ENCODE measurements at places on chromosomes 2 and 18.

GRCh38 chr2:59151805-59152204, 910.7 kb upstream of the FANCL start:
- no peak for DNase-seq

DNA sequence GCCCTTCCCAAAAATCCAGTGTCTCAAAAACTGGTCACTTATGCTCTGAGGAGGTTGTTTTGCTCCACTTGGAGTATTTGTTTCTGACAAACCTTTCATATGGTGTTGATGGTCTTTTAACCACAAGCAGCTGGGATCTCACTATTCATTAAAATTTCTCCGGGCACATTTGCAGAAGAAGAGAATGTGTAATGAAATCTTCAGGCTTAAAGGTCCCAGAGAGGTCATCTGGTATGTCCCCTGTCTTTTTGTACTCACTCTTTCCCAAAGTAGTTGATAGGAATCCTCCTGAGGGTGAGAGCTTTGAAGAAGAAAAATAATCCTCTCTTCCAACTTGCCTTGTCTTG, 430.8 kb downstream of the SETBP1 start:
- no peak for DNase-seq

GRCh38 chr18:64337673-64338072, 188.8 kb upstream of the LINC00305 start:
- DNase-seq: no peak

DNA sequence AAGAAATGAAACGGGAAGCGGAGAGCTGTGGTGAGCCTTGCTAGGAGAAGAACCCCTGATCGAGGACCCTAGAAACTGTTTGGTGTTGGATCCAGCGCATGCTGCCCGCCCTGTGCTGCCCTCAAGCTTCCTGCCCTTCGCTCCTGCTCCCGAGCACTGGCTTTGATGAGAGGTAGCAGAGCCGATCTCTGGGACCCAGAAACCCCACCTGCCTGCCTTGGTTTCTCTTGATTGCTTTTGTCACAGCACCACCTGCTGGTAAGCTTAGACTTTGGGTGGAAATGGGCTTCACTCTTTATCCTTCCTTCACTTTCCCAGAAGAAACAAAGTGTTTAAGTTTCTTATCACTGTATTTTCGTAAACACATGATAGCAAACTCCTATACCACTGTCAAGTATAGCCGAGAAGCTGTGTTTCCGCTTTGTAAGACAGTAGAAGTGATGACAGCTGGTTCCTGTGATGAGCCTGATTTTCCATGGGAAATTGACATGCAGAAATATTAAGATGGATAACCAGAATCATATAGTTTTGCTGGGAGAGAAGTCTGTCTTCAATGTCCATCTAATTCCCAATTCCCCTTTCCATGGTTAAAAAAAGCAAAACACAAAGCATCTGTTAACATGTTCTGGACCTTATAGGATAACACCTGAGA, 267.4 kb downstream of the PHLPP1 start:
- DNase-seq: no peak

DNA sequence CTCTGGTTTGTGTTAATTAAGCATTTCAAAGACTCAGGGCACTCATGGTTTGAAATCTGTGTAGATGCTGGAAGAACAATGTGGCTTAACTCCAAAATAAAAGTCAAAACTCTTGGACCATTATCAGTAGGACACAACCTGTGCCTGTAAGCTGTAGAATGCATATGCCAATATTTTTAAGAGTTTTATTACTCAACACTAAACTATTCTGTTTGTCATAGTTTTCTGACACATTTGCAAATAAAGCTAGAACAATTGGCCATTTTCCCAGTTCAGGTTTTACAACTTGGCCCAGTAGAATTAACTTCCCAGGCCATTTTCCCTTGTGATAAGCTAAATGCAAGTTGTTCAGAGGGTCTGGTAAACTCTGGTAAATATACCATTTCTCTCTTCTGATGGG, 713.1 kb downstream of the CBLN2 start:
- DNase-seq: no peak

DNA sequence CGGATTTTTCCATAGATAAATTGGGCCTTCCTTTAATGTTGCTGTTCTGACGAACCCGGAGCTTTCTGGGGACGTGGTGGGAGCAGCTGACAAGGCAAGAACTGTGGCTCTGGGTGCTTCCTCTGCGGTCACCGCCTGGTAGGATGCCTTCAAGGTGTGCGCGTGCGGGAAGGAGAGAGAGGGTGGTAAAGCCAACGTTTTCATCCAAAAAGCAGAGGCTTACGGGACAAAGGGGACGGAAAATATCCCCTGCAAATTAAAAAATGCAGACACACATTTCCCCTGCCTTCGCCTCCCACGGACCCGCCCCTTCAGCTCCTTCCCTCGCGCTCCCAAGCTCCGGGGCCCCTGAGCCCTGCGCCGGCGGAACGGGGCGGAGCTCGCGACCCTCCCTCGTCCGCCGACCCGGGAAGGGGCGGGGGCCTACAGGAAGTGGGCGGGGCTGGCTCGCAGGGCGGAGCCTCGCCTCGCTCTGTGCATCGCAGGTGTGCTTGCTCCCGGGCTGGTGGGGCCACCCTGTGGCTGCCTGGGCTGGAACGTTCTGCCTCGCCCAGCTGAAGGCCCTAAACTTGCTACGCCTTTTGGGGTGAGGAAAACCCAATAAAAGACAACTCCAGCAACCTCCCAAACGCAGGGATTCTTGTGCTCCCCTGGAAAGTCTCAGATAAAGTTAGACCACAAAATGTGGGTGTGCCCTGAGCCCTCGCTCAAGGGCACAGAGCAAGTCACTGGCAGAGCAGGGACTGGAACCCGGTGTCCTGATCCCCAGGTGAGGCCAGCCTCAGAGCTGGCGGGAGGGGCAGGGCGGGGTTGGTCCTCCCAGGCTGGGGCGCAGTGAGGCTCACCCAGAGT, 25.4 kb upstream of the SLC66A3 start:
- DNase-seq: no peak

DNA sequence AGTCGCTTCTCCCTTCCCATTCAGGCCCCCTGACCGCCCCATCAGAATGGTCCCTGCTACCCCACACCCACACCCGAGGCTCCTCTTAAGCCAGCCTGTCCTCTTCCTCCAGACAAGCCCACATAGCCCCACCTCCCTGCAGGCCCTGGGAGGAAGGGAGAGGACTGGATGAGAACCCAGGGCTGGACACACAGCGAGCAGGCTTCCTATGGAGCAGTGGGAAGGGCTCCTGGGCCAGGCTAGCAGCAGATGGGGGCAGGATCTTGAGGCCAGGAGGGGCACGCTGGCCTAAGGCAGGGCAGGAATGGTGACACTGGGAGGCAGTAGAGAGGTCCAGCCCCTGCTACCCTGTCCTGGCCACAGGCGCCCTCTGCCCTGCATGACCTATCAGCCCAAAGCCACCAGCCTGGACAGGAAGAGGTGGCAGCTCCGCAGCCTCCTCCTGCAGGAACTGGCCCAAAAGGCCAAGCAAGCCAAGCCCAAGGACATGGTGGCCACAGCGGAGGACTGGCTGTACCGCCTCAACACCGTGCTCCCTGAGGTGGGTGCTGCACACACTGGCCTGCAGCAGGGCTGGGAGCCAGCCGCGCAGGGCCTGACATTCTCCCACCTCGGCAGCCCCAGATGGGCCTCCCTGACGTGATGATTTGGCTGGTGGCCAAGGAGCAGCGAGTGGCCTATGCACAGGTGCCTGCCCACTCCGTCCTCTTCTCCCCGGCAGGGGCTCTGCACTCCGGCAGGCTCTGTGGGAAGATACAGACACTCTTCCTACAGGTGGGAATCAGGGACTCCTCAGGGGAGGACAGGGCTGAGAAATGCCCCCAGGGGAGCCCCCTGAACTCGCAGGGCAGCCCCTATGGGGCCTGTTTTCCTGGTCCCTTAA, 43.3 kb downstream of the FER1L5 start:
- no peak for DNase-seq

DNA sequence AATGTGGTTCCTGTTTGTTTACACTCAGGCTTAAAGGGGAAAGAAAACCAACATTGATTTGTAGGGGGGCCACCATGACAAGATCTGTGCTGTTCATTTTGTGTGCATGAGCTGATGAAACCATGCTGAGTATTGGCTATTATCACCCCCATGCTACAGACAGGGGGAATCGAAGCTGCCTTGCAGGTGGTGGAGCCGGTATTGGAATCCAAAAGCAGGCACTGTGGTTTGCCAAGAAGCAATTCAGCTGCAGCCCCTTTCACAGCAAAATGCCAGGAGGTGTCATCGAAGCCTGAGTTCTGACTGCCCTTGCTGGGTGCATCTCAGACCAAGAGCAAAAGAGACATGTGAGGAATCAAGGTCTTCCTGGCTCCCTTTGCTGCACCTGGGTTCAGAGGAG, 221.9 kb downstream of the UXS1 start:
- no peak for DNase-seq

GRCh38 chr2:150620855-150621254, 133.4 kb upstream of the RND3 start:
- no peak for DNase-seq

- DNase-seq: no peak
Measured at GRCh38 chr2:230541934-230542380, 126.0 kb downstream of the SP100 start.

GRCh38 chr2:236237468-236238190, 26.6 kb downstream of the ASB18 start:
- no peak for DNase-seq

DNA sequence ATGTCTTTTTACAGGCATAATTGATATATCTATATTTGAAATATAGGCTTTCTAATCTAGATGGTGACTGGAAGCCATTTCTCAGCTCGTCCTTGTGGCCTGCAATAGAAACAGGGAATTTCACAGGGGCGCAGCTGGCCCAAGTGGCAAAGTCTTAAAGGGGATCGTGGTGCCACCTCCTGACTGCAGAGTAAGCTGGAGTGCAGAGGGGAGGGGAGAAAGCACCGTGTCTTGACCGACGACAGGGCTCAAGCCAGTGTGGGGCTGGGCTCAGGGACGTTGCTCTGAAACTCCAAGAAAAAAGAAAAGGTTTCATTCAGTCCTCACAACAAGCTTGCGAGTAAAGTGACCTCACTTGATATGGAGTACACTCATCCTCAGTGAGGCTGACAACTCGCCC, 255.1 kb downstream of the DCDC2C start:
- DNase-seq: peak; percentile 64

- DNase-seq: peak; percentile 67
Measured at GRCh38 chr18:50663626-50664441, 103.9 kb downstream of the MAPK4 start.

GRCh38 chr2:149606251-149606811, 18.8 kb upstream of the MMADHC start:
- DNase-seq: no peak

DNA sequence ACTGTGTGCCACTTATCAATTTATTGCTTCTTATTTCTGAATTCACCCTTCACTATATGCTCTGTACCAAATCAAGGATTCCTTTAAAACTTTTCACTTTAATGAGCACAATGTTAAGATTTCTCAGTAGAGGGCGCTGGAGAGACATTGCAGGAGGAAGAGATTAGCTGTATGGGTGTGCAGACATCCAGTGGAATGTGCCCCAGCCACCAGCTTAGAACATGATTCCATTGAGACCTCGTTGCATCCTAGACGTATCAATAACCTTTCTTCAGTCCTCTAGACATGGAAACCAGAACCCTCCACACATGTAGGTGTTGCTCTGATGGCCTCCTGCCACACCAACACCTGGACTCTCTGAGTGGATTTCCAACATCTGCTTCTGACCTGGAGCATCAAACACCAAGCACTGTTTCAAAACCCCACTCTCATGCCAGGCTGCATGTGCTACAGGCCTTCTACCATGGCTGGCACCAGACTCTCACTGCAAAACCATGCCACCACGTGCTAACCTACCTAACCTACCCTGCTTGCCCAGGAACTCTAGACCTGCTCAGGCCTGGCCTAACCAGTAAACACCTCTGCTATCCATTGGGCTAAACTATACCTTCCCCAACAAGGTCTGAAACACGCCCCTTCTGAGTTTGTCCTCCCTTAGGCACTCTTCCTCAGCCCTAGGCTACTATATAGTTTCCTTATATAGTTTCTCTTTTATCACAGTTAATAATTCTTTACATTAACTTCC, 633.2 kb upstream of the PKDCC start:
- no peak for DNase-seq

DNA sequence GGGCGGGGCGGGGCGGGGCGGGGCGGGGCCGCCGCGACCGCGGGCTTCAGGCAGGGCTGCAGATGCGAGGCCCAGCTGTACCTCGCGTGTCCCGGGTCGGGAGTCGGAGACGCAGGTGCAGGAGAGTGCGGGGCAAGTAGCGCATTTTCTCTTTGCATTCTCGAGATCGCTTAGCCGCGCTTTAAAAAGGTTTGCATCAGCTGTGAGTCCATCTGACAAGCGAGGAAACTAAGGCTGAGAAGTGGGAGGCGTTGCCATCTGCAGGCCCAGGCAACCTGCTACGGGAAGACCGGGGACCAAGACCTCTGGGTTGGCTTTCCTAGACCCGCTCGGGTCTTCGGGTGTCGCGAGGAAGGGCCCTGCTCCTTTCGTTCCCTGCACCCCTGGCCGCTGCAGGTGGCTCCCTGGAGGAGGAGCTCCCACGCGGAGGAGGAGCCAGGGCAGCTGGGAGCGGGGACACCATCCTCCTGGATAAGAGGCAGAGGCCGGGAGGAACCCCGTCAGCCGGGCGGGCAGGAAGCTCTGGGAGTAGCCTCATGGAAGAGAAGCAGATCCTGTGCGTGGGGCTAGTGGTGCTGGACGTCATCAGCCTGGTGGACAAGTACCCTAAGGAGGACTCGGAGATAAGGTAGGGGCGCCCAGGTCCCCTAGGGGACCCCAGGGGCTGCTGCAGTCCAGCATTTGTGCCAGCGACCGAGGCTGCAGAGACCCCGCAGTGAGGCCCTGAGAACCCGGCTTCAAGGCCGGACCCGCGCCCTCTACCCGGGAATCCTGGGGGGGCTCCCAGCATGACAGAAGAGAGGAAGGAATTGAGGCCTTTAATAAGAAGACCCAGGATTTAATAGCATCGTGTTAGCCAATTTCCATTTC, at the start of gene KHK:
KHK (plus strand) TSS at position 49 of the 870 bp plus-strand sequence; CDS start at position 537, 488 bp downstream.
- no peak for DNase-seq

DNA sequence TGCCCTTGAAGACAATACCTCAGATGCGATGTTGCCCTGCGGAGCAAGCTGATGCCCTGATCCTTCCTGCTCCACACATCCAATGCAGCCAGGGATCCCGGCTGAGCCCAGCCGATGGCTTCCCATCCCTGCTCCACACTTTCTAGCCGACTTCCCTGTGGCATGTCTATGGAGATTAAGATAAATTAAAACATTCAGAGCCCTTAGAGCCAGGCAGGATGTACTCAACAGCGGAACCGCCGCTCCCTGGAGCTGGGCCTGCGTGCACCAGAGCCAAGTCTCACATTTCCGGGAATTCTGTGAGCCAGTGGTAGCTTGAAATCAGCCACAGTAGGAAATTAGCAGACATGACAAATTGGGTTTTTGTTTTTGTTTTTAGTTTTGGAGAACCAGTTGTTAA, 620.6 kb downstream of the GALR1 start:
- no peak for DNase-seq

DNA sequence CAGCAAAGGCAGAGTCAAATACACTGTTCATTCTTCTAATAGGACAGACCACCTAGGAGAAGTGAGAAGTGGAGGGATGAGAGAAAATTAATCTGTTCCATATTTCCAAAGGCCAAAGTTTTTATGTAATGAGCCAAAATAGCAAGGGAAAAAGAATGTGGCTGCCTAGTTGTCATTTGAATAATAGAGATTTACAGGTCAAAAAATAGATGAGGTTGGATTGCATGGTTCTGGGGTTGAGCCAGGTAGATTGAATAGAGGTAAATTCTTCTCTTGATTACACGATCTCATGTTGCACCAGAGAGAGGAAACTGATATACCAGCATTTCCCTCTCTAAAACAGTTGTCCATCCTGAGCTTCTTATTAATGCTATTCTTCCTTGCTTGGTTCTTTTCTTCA, 325.8 kb downstream of the CCDC178 start:
- DNase-seq: no peak
